Cerebellum (tissue), 4 donors: ENCODE measurements at places on chromosomes 12 and 14. TPM values are rescaled to one million over a fixed set of nuclear protein-coding genes. Genes with fewer than 3 reads are reported as not detected.

Gene CLSTN3
- total RNA-seq: 57.6 TPM

DNA sequence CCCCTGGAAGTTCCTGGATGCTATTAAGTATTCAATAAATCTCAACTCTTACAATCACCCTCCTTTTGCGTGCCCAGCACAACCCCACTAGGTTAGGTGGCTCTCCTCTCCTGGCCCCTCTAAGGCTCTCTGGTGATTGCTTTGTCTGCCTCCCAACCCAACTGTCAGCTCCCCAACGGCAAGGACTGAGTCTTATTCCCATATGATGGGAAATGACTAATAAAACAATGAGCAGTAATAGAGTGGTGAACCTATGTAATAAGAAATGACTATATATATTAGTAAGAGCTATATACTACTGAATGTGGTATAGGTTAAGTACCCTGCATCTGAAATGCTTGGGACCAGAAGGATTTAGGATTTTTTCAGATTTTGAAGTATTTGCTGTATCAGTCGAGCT, 8.1 kb downstream of the APPL2 start:
- no peak for DNase-seq

Gene CFAP251
- total RNA-seq: 12.4 TPM

DNA sequence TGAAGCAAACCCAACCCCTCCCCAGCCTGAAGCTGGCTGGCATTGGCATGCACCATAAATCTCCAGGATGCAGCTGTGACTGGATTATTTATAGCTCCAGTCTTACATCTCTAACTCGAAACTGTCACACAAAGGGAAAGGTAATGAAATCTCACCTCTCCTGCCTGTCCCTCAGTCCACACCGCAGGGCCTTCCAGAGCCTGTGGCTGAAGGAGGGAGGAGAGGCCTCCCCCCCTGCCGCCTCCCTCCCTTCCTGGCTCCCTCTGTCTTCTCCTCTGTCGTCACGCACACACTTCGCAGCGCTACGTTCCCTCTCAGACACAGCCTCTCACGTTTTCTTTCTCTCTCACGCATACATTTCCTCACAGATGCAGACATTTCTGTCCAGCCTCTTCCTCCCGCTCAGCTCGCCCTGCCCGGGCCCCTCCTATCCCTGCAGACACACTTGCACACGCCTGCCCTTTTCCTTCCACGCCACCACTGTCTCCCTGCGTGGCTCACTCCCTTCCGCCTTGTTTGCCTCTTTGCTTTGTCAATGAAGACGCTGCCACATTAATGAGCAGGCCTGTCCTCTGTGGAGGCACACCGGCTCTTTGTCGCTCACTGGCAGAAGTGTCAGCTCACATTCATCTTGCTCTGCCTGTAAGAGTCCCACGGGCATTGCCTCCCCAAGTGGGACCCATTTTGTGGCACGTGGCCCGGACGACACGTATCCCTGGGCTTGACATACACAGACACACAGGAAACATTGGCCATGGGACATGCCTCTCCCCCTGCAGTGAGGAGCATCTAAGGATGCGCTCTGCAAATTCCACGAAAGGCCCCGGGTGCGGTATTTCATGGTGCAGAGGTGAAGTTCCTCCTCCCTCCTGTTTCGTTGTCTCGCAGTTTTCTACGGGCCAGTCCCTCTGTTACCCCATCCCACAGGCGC, 27.9 kb downstream of the IRF2BPL start:
- peak; percentile 44 for DNase-seq
